Endothelial cell of umbilical vein (primary cell): ENCODE measurements at places on chromosomes 16 and 17. TPM values are rescaled to one million over a fixed set of nuclear protein-coding genes. Genes with fewer than 3 reads are reported as not detected.

Gene ZG16
- not detected in 2 replicates for total RNA-seq

Gene TBC1D3I
- total RNA-seq = 0.60 and 1.3 TPM in 2 replicates

Gene C17orf50
- total RNA-seq = not detected in 2 replicates

Gene CSH2
- not detected in 2 replicates for total RNA-seq

Gene TP53TG3C
- total RNA-seq = not detected in 2 replicates
